KG1 (cell line): ENCODE measurements at places on chromosomes 12 and 14.

- DNase-seq: no peak
Measured at GRCh38 chr12:107437954-107438353, 247.6 kb upstream of the PWP1 start.

DNA sequence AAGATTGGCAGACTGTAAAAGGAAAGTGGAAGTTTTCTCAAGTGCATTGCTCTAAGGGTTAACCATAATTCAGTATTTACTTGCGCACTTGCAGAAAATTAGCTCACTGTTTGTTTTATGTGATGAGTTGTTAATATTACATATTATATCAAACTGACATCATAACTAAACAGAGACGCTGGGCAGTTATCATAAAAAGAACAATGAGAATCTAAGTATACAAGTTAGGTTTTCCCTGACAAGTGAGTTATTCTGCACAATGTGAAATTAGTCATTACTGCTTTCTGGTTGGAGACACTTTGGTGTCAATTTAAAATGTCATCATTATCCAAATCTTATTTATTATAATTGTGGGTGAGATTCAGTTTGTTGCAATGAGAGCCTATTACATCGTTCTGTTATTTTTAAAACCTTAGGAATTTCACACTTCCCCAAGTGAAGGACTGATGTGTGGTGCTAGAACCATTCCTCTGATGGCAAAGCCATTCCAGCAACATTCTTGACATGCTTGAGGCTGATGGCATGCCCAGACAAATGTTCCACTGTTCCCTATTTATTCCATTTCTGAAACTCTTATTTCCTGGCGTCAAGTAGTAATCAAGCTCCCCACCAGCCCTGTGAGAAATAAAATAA, 90.1 kb upstream of the FLRT2 start:
- no peak for DNase-seq

DNA sequence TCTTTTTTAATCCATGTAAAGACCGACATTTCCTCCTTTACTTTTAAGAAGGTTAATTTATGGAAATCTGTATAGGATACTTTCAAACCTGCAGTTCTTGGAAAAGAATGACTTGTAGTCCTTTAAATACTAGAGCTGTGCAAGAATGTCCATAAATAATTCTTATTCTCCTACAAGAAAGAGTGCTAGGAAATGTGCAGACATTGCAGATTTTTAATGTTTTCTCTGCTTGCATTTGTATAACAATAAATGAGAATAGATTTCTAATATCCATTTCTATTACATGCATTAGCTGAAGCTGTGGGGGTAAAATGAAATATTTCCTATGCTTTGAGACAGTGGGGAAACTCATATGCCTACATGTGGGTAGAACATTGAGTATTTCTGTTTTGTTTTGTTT, 607.2 kb upstream of the NOVA1 start:
- no peak for DNase-seq

DNA sequence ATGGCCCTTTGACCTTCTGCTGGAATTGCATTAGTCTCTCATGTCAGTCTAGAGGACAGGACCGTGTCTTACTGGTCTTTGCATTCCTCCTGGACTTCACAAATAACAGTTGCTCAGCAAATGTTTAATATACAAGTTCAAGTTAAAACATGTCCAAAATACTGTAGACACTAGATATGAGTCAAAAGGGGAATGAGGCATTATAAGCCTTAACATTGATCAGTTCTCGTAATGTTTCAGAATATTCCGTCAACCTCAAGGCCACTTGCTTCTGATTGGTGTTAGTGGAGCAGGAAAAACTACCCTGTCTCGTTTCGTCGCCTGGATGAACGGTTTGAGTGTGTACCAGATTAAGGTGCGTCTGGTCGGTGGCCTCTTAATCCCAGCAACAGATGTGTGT, 59.9 kb downstream of the HSP90AA1 start:
- no peak for DNase-seq

DNA sequence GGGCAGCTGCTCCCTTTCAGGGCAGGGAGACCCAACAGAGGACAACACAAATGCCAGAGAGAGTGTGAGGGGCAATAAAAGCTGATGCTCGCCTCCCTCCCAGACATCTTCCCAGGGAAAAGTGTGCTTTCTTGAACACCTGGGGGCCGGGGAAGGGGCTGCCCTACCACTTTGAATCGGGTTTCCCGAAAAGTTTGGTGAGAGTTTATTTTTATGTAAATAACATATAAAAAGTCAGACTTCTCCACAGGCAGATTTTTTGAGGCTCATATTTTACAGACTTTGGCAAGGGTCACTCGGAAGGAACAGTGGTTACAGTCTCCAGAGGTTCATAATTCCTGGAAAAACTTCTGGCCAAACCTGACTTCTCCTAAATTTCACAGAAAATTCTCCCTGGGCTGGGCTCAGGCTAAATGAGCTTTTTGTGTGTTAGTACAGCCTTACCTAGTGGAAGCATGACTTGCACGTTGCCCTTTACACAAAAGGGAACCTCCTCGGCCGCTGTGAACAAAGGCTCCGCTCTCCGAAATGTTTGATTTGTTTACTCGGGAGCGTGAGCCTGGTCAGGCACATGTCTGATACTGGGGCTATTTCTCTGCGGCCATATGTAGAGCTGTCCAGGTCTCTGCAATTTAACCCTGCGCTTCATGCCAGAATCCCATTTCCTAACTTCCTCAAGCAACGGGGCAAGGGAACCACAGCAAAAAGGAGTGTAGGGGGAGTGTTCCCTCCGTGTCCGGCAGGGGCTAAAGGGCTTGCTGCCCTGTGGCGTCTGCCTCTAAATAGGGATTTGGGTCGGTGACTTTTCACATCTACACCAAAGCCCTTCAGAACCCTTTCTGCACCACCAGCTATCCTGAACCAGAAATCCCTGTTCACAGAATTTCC, 3.4 kb downstream of the RTL1 start:
- DNase-seq: no peak

GRCh38 chr12:19223695-19224094, 94.2 kb downstream of the PLEKHA5 start:
- DNase-seq: no peak

GRCh38 chr12:98754095-98754494, 109.0 kb downstream of the APAF1 start:
- no peak for DNase-seq

DNA sequence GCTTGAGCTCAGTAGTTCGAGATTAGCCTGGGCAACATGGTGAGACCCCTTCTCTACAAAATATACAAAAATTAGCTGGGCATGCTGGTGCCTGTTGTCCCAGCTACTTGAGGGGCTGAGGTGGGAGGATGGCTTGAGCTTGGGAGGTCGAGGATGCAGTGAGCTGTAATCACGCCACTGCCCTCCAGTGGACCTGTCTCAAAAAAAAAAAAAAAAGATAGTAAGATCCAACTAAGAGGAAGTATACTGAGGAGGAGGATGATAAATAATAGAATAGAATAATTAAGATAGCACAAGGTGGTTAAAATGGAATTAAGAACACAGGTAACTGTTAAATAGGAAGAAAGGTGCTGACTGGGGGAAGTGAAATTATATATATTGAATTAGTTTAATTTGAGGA, 37.0 kb upstream of the BAZ1A start:
- DNase-seq: no peak

DNA sequence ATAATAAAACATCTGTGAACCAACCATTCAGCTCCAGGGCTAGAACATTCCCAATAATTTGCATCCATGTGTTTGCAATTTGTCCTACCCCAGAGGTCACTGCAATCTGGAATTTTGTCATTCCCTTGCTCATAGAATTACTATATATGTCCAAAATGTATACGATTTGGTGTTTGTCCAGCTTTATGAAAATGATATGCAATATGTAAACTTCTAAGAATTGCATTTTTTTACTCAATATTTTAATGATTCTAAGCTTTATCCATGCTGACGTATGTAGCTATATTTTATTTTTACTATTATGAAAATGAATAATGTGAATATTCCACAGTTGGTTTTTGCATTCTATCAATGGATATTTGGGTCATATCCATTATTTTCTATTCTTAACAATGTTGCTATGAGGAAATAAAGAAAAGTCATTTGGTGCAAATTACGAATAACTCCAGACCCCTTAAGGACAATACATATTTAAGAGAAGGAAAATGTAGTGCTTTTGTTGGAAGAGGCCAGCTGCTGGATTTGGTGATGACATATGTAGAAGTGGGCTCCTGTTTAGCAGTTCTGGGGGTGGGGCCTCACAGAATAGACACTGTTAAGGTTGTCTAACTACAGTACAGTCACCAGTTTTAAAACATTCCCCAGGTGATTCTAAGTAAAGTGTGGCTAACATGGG, 139.4 kb downstream of the SLC38A4 start:
- DNase-seq: no peak

DNA sequence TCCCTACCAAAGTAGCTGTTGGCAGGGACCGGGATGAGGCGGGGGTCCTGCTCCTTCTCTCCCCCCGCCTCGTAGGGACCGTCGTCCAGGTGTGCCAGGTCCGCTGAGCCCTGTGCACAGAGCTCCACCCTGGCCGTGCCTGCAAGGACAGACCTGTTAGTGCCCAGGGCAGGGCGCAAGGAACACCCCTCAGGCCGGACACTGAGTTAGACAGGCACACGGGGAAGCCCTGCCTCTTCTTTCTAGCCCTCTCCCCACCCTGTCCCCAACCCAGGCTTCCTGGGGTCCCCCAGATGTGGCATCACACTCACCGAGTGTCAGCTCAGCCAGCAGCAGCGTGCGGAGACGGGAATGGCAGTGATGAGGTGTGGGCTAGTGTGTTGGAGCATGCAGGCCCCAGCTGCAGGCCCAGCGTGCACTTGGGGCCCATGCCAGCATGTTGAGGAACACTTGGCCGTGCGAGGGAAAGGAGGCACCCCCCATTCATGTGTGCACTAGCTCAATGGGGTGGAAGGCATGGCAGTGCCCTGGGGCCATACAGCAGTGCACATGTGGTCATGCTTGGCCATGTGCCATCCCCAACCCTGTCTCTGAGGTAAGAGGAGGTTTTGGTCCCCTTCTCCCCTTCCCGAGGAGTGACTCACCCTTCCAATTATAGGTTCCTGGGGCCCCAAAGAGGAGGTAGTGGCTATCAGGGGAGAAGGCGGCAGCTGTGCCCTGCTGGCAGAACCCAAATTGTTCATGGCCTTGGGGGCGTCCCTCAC, 7.3 kb downstream of the ITGA7 start:
- DNase-seq: no peak

- no peak for DNase-seq
Measured at GRCh38 chr14:53912021-53912420, 44.6 kb downstream of the BMP4 start.

- DNase-seq: no peak
Measured at GRCh38 chr14:50792634-50793068, 38.3 kb downstream of the NIN start.

GRCh38 chr12:108591267-108591980, 6.5 kb downstream of the TMEM119 start:
- DNase-seq: no peak

DNA sequence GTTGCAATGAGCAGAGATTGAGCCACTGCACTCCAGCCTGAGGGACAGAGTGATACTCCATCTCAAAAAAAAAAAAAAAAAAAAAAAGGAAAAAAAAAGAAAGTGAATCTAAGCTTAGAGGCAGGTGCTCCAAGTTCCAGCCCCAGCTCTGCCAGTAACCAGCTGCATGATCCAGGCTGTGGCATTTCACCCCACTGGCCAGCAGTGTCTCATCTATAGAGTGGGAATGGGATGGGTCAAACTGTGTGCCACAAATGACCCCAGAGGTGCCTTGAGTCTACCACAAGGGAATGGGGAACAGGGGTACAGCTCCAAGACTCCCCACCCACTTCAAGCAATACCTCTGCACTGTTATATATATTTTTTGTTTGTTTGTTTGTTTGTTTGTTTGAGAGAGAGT, 5.0 kb downstream of the PLEKHD1 start:
- DNase-seq: no peak

DNA sequence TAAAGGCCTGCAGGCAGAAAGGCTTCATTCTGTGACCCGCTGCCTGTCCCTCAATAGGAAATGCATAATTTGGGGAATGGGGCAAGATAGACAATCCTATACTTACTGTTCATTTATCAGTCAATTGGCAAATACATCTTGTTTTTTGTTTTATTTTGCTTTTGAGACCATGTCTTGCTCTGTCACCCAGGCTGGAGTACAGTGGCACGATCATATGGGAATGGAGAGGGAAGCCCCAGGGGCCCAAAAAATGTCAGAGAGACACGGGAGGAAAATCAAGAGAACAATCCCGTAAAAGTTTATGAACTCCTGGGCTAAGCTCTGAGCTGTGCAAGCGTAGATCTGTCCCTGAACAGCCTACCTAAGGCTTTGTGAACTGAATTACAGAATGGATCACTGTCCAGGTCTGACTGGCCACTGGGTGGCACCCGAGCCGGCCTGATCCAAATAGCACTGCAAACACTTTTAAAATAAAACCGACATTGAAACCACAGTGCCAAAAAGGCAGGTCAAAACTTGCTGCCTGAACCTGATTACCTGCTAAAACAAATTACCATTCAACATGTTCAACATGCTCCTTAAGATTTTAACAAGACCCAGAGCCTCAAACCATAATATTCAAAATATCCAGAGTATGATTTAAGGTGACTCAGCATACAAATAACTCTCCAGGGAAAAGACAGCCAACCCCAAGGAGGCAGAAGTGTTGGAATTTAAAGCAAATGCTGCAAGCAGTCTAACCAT, 11.8 kb downstream of the COPS7A start:
- no peak for DNase-seq

GRCh38 chr12:89166121-89166520, 186.2 kb downstream of the DUSP6 start:
- DNase-seq: no peak

DNA sequence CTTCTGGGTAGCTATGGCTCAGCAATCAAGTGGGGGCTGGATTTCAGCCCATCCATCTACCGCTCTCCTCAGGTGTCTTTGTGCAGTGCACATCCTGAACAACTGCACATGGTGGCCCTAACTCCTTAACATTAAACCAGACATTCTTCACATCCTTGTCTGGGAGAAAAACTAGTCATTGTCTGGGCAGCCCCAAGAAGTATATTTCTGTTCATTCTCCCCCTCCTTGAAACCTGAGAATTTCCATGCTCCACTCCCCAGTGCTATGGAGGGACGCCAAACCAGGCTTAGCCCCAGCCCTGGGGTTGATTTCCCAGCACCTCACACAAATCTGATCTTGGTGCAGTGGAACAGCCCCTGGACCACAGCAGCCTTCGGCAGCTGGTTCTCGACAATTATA, 13.4 kb downstream of the MYL2 start:
- no peak for DNase-seq

- DNase-seq: no peak
Measured at GRCh38 chr14:51251486-51251885, 11.4 kb downstream of the TMX1 start.

GRCh38 chr14:34212172-34212929, 249.7 kb downstream of the SPTSSA start:
- no peak for DNase-seq
